ENCODE measurements at places on chromosomes 4 and X.
A peak's percentile ranks its signal among the peaks of the same experiment; 100 is the strongest.

GRCh38 chr4:164846566-164846965 lies 30.4 kb upstream of the APELA start:
- ATAC-seq, result no peak

GRCh38 chrX:20128670-20129069 lies 12.0 kb upstream of the MAP7D2 start:
- no peak for ATAC-seq

GRCh38 chr4:2393353-2394270 lies 24.8 kb downstream of the ZFYVE28 start:
- ATAC-seq, result no peak

GRCh38 chr4:140237616-140238350 lies 83.8 kb upstream of the MAML3 start:
- ATAC-seq, result peak; percentile 93

DNA sequence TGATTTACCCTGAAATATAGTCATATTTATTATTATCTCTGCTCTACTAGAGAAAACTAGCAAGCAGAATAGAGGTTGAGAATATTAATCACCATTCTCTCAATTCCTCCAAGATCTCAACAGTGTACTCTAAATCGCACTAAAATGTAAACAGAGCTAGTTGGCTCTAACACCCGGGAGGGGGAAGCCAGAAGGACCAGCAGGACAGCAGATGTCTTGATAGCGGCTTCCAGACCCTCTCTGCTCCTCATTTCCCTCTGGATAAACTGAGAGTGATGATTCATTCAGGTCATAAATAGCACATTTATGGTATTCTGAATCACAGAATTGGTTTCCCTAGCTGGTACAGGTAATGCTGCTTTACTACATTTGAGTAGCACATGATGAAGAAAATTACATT lies 82.5 kb downstream of the TBC1D9 start:
- peak; percentile 43 for ATAC-seq

GRCh38 chr4:40749717-40750460 lies at the start of gene NSUN7:
Gene NSUN7 (plus strand): TSS chr4:40749955. CDS start chr4:40750694, 739 bp downstream.
- peak; percentile 89 for ATAC-seq

DNA sequence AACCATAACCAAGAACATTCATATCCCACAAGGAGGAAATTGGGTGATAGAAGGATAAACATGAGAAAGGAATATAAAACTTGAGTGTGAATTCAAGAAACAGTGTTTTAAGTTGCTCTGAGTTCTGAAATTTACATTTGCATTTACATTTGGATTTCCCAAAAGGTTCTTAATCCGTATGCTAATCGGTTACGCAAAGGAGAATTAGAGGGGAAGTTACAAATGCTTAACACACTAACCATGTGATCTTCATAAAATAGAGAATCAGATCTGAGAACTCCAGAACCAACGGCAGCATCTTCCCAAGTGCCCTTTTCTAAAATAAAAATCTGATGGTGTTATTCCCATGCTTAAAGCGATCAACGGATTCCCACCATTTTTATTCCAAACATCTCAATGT lies 48.0 kb downstream of the PROM1 start:
- ATAC-seq, result no peak

GRCh38 chrX:116284400-116284799 lies 113.9 kb downstream of the AGTR2 start:
- ATAC-seq, result no peak

- ATAC-seq, result no peak
Measured at GRCh38 chr4:162891788-162892707, 274.6 kb downstream of the NAF1 start.

DNA sequence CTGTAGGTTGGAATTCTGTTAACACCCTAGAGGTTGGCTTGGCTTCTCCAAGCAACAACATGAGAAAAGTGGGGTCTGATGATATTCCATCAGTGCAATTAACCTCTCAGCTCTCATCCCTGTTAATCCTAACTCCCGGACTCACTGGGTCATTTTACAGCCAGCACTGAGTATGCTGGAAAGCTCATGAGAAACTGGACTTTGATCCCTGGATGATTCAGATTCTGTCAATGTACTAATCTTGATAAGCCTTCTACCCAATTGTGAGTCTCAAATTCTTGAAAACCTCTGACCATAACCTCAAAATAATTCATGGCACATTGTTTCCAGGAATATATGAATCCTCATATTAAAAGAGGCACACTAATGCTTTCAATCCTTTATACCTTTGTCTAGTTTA lies 244.3 kb upstream of the DCAF8L1 start:
- ATAC-seq, result no peak

DNA sequence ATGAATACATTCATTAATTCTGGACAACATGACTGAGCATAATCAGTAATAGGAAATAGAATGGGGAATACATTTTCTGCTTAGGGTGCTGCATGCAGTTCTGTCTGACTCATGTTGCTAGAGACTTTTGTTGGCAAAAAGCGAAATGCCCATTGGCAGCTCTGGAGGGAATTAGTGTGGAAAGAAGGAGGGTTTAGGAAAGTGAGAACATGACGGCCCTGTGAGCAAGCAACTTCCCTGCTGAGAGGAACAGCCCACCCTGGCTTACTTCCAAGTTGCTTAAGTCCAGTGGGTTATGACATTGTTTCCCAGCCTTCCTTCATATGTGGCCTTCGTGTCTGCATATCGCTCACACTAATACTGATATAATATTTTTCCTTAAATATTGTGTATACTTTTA lies 13.8 kb downstream of the MAD2L1 start:
- peak; percentile 10 for ATAC-seq
